ENCODE measurements at places on chromosomes 16 and 17. TPM values are rescaled to one million over a fixed set of nuclear protein-coding genes. Genes with fewer than 3 reads are reported as not detected.
A peak's percentile ranks its signal among the peaks of the same experiment; 100 is the strongest.

DNA sequence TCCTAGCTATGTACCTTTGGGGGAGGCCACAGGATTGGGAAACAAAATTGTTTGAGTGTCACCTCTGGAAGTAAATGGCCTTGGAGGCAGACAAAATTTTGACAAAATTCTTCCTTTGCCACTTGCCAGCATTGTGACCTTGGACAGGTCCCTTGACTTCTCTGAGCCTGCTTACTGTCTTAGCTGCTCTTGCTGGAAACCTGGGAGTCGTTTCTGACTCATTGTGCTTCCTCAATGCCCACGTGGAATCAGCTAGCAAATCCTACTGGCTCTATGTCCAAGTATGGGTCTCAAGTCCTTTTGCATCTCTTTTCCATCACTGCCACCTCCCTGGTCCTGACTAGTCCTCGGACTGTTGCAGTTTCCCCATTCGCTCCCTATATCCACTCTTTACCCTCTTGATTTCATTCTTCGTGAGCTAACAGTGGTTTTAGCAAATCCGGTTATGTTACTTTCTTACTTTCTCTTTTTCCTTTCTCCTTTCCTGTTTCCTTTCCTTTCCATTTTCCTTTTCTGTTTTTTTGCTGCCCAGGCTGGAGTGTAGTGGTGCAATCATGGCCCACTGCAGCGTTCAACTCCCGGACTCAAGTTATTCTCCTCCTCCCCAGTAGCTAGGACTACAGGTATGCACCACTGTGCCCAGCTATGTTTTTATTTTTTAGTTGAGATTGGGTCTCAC lies 68.1 kb upstream of the LGALS9 start:
- no peak for DNase-seq

DNA sequence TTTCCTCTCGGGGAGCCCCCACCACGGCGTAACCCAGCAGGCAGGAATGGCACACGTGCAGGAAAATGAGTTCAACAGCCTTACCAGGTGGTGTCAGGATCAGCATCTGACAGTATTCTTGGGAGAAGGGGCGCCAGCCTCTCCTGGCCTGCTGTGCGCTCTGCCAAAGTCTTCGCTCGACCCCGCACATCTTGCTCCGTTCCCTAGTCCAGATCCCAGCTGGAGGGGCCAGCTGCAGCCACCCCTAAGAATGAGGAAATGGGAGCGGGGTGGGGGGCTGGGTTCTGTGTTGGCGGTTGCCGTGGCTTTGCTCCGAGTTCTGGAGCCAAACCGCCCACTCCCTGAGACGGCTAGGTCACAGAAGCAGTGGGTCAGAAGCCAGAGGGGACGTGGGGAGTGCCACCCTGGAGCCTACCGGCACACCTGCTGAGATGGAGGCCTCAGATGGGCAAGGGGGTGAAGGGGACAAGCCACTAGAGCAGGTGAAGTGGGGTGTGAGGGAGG lies at the start of gene CHCT1:
TSS of gene CHCT1 (plus strand) at position 328 of the 504 bp plus-strand sequence. CDS start at position 432, 104 bp downstream.
- no peak for DNase-seq

- DNase-seq, result no peak
These were observed 38.7 kb upstream of the DNAH9 start for GRCh38 chr17:11559601-11560000.

DNA sequence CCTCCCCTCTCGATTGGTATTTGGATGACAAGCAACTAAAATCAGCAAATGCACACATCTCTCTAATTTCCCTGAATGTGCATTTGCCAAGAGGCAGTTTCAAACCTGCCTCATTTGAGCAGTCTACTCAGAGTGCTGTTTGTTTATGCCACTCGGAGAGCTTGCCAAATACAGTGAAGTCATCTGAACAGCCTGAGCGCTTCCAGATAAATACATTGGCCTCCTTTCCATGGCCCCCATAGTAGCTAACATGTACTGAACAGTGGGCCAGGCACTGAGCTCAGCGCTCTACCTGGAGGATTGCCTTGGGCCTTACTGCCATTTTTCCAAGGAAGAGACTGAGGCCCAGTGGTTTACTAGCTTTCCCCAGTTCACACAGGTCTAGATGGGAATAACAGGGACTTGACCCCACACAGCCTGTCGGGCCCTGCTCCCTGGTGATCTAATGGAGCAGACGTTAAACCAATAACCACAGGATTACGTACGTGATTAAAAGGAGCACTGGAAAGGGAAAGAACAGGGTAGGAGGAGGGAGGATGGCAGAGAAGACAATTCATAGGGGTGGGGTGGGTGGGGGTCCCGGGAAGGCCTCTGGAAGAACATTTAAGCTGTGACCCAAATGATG lies 18.7 kb upstream of the ANKRD40CL start:
- DNase-seq, result no peak

DNA sequence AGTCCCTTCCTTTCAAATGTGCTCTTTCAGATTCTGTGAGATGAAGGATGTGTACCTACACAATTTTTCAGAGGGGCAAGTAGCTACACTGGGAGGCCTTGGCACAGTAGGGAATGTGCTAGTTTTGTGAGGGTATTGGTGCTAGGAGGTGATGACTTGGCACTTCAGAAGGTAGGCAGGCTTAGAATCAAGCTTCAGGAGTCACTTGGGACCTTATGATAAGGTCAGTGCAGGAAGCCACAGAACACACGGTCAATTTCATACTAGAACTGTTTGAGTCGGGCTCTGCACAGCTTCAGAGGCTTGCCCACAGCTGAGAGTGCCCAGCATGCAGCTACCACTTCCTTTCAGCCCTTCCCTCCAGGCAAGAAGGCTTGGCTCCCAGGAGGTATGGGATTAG lies 6.1 kb downstream of the CMTM1 start:
- DNase-seq, result no peak

DNA sequence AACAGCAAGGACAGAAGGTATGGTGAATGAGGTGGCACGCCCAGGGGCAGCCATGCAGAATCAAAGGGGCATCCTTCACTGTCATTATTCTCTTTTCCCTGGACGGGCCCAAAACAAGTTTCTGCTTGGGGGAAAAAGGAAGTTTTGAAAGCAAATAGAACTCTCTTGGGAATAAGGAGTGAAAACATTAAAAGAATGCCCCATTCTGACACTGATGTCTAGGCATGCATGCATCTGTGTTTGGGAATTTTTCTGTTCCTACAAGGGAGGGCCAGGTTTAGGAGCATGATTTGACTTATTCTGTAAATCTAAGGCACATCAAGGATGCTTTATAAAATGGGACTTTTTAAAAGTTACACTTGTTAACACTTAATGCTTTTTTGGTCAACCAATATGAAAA lies 34.3 kb upstream of the SLC12A3 start:
- DNase-seq, result no peak

- no peak for DNase-seq
These were observed 33.9 kb upstream of the ZNF423 start for GRCh38 chr16:49889725-49890397.

DNA sequence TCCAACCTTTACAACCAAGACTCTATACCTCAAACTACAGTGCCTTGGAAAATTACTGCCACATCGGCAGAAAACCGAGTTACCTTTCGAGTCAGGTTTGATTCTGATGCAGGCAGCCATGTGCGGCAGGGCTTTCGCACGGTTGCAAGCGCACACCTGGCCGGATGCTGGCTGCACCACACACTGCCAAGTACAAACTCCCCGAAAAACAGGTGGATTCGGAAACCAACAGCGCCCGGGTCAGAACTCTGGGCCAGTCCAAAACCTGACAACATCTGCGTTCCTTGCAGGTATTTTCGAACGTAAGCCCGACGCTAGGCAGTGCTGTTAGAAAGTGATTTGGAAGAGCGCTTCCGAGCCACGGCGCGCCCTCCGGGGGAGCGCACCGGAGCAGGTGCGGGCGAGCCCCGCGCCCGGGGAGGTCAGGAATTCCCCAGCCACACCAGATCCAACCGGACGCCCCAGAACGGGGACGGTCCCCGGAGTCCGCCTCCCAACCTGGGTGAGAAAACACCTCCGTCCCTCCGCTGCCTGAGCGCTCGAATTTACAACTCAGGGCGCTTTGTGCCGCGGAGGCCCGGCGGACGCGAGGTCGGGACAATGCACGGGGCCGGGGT lies 1.2 kb downstream of the USP7 start:
- no peak for DNase-seq

DNA sequence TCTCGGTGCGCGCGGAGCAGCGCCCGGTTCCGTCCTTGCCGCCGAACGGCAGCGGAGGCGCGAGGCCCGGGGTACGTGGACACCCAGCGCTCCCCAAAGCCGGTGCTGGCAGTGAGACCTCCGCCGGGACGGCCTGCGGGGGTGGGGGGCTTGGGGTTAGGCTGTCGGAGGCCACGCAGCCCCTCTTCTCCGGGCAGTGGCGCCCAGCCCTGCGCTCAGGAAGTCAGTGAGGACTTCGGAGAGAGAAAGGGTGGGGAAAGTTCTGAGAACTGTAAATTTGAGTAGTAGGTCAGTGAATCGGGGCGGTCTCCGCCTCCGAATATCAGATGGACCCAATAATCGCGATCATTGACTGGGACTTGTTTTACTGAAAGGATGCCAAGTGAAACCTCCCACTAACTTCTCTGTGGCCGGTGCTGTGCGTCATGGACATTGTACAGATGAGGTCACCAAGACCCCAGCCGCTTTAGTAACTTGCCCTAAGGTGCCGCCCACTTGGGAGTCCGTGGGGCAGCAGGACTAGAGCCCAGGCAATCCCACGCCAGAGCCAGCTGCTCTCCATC lies 468 bp downstream of the IL4R start:
- no peak for DNase-seq

- peak; percentile 64 for DNase-seq
These were observed 2.0 kb downstream of the ZNF771 start for GRCh38 chr16:30409125-30410060.

DNA sequence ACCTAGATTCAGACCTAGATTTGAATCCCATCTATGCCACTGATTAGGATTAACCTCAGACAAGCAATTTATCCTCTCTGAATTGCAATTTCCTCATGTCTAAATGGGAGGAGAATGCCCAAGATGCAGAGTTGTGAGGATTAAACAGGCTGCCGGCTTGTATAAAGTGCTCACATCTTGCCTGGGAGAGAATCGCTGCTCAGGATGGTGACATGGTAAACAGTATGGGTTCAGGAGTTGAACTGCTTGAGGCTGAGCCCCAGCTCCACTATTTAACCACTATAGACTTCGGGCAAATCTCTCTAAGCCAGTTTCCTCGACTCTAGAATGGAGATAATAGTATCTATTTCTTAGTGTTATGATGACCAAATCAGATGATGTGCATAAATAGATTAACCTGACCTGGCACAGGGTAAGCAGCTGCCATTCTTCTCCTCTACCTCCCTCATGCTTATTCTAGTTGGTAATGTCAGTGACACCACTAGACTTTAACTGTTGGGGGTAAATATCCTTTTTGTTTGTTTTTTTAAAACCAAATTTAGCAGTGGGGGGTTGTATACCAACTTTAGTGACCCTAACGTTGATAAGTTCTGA lies 732 bp upstream of the RPL27 start:
- DNase-seq, result no peak

DNA sequence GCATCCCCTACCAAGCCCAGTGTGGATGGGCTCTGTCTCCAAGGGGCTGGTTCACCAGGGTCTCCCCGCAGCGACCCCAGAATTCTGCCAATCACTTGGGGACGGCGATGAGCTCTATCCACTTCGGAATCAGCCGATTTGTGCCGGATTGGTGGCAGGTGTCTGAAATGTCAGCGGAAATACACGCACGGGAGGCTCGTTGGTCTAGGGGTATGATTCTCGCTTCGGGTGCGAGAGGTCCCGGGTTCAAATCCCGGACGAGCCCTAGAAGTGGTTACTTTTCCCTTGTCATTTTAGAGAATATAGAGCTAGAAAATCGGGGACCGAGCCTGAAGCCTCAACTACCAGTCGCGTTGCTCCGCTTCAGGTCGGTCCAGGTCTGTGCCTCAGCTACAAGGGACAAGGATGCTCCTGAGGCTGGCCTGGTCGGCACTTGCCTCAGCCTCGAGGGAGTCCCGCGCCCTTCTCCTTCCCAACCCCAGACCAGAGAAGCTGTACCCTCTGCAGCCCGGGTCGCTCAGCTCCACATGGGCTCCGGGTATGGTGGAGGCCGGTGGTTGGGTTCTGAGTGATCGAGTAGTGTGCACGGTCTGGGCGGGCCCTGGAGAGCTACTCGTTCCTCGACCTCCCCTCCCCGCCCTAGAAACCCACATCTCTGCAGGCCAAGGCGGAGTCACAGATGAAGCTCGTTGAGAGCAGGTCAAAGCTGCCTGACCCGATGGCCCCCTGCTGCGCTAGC lies 16.0 kb upstream of the OR1F1 start:
- peak; percentile 93 for DNase-seq

- no peak for DNase-seq
These were observed 1.2 kb upstream of the LITAFD start for GRCh38 chr16:8880839-8881510.

GRCh38 chr17:62805234-62805633 lies 2.9 kb downstream of the MARCHF10 start:
- no peak for DNase-seq

GRCh38 chr16:84084570-84085270 lies 32.0 kb downstream of the MBTPS1 start:
- peak; percentile 57 for DNase-seq

DNA sequence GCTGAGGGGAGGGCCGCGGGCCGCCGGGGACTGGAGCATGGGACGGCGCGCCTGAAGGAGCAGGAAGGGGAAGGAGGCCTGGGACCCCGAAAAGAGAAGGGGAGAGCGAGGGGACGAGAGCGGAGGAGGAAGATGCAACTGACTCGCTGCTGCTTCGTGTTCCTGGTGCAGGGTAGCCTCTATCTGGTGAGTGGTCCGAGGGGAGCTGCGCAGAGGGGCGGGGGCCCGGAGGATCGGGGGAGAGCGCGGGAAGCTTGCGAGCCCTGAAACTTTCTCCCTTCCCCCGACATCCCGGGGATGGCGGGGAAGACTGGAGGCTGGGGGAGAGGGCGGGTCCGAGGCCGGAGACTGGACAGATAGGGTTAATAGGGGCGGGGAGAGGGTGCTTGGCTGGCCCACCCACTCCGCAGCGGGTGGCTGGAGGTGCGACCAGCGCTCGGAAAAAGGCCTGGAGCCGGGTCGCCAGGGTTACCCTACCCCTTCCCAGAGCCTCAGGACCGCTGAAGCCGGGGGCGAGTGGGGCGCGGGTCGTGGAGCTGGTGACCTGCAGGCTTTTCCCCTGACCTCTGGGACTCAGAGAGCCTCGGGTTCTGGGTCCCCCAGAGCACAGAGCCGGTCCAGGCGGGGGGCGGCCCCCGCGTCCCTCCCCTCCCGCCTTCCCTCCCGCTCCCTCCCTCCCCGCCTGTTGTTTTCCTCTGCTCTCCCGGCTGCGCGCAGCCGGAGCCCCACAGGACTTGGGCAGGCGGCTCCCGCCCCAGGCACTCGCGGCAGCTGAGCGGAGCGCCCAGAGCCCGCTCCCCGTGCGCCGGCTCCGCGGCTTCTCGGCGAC lies 631 bp downstream of the NXPH3 start:
- DNase-seq, result no peak

- DNase-seq, result no peak
These were observed 635.9 kb downstream of the WWOX start for GRCh38 chr16:78735337-78735736.

GRCh38 chr17:64236827-64237403 lies 26.1 kb downstream of the TEX2 start:
- DNase-seq, result no peak

GRCh38 chr17:68458260-68459036 lies 1.2 kb upstream of the WIPI1 start:
- no peak for DNase-seq

GRCh38 chr17:40846515-40847144 lies 20.4 kb downstream of the KRT12 start:
- DNase-seq, result no peak

CYTH1 gene
- total RNA-seq, result 46.7 TPM

KRTAP2-1 gene
- total RNA-seq, result not detected

MYOCD gene
- not detected for total RNA-seq

DUS1L gene
- 115 TPM for total RNA-seq

ZPBP2 gene
- not detected for total RNA-seq

TPSD1 gene
- total RNA-seq, result 0.26 TPM

AIPL1 gene
- not detected for total RNA-seq

ZP2 gene
- total RNA-seq, result not detected

PTX4 gene
- total RNA-seq, result not detected
